ENCODE measurements at places on chromosomes 2 and 18. TPM values are rescaled to one million over a fixed set of nuclear protein-coding genes. Genes with fewer than 3 reads are reported as not detected.

DNA sequence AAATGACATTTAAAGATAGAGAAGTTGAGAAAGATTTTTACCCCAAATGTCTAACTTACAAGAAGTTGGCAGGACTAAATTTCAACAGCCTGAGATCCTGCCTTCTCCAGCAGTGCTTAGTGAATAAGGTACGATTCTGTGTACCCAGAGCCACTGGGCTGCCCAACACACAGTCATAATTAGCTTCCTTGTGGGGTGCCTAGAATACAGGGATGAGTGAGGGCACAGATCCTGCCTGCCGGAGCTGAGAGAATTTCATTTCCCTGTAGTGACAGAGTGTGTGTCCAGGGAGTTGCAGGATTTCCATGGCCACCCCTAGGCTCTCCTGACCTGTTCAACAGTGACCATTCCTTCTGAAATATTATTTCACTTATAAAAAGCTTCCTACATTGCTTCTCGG, 27.0 kb downstream of the GREB1 start:
- no peak overlapping the region for H3K27ac ChIP-seq
- H3K4me3 ChIP-seq: no peak overlapping the region
- no peaks in the 10 kb centered on the region for H3K27me3 ChIP-seq

- no peaks in the 10 kb centered on the region for H3K4me1 ChIP-seq
- no peak within 1 kb of the TSS for H3K4me3 ChIP-seq
- no peaks in the 10 kb centered on the region for H3K27me3 ChIP-seq
- no peak for DNase-seq
These were observed at the start of gene TUBA3D for GRCh38 chr2:131475831-131476230. Gene TUBA3D, plus strand, starts transcription at chr2:131476119. Its CDS starts 81 bp downstream, at chr2:131476200.

DNA sequence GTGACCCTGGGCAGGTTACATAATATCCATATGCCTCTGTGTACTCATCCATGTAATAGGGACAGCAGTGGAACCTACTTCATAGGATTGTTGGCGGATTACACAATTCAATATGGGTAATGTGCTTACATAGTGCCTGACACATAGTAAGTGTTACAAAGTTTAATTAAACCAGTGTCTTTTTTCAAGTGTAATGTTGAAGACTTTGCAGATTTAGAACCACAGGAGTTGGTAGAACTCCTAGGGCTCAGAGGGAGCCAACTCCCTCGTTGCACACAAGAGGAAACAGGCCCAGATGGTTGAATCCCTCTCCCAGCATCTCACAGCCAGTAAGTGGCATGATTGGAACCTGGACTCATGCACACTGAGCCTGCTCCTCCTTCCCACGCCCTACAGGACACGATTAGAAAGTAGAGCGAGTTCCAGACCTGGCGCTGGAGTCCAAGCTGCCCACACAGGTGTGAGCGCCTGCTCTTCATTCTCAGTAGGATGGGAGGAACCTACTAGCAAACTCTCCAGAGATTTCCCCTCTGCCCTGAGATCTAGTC, 97.8 kb downstream of the VSNL1 start:
- H3K4me3 ChIP-seq: no peak overlapping the region
- H3K36me3 ChIP-seq: no peaks in the 10 kb centered on the region
- no peaks in the 10 kb centered on the region for H3K27me3 ChIP-seq

DNA sequence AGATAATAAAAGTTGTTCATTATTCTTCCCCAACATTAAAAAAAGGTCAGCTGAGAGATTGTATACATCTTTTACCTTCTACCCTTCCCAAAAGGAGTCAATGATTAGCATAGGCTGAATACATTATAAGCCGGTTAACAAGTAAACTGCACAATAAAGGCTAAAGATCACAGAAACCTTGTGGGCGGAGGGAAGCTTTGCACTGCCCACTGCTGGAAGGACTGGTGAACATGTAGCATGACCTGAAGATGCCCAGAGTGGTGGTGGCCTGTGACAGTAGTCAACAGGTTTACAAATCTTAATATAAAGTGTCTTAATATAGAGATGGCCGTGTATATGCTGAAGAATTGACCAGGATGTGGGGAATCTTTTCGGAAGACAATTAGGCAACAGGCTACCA, 35.6 kb downstream of the ARL5A start:
- no peak for DNase-seq
- no peaks in the 10 kb centered on the region for H3K4me1 ChIP-seq
- peaks cover 26% of the 10 kb centered on the region for H3K36me3 ChIP-seq
- no peaks in the 10 kb centered on the region for H3K27me3 ChIP-seq
- no peak overlapping the region for H3K4me3 ChIP-seq

DNA sequence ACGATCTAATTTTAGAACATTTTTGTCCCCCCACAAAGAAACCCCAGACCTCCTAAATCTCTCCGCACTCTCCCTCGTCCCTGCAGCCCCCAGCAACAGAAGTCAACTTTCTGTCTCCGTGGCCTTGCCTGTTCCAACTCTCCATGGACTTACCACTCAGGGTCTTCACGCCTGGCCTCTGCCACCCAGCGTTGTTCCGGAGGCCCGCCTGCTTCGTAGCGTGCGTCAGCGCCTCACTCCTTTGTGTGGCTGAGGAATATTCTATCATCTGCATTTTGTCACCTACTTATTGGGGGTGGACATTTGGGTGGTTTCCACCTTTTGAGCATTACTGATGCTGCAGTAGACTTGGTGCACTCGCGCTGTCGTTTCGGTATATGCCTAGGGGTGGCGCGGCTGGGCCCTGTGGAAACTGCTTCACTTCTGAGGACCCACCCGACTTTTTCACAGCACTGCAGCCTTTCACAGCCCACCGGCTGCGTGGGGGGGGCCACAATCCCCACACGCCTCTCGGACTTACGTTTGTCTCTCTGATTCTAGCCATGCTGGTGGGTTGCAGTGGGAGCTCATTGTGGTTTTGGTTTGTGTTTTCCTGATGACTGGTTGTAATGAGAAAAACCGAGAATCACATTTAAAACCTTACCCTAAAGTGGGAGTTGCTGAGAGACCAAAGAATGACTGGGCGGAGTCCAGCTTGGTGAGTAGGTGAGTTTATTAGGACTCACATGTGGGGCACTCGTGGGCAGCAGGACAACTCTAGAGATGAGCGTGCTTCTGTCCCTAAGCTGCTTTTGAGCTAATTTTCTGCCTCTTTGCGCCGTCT, 1.4 kb upstream of the HSBP1L1 start:
- no peak for DNase-seq
- H3K27ac ChIP-seq: peak overlapping the region; percentile 96
- H3K36me3 ChIP-seq: no peaks in the 10 kb centered on the region
- peaks cover 4% of the 10 kb centered on the region for H3K27me3 ChIP-seq

GRCh38 chr2:28263690-28264089, 129.0 kb upstream of the FOSL2 start:
- no peak for DNase-seq
- no peaks in the 10 kb centered on the region for H3K27me3 ChIP-seq
- H3K4me3 ChIP-seq: no peak overlapping the region
- H3K27ac ChIP-seq: no peak overlapping the region

GRCh38 chr2:165863810-165864261, 69.8 kb upstream of the GALNT3 start:
- H3K4me3 ChIP-seq: no peak overlapping the region
- H3K4me1 ChIP-seq: peaks cover 21% of the 10 kb centered on the region
- DNase-seq: no peak
- peaks cover 7% of the 10 kb centered on the region for H3K36me3 ChIP-seq

MYOM1 gene
- total RNA-seq: 2.0 TPM

FSIP2 gene
- 3.3 TPM for total RNA-seq

C1GALT1C1L gene
- 0.24 TPM for total RNA-seq

SCN3A gene
- 8.2 TPM for total RNA-seq

All from type B pancreatic cell (in vitro differentiated cells).